ENCODE measurements at places on chromosomes 11 and 22. TPM values are rescaled to one million over a fixed set of nuclear protein-coding genes. Genes with fewer than 3 reads are reported as not detected.

The DNAJB13 gene
- polyA plus RNA-seq = not detected

The CD3E gene
- polyA plus RNA-seq = 0.50 TPM

The KCNJ11 gene
- 18.6 TPM for polyA plus RNA-seq

DNA sequence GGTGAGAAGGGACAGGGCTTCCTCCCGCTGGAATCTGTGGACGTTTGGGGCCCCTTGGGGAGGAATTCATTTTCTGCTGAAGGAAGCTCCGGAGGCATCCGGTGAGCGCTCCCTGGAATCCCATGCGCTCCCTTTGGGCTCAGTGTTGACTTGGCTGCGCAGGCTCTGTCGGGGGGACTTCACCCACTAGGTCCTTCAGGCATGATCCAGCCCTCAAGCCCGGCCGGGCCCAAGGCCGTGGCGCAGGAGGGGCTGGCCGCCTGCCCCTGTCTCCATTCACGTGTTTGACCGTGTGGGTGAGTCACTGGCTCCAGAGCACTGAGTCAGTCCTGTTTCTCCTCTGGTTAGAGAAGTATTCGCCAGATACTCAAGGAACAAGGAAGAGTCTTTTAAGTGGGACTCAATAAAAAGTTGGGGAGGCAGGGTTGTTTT, 1.4 kb downstream of the CTTN start:
- DNase-seq = peak; percentile 92

DNA sequence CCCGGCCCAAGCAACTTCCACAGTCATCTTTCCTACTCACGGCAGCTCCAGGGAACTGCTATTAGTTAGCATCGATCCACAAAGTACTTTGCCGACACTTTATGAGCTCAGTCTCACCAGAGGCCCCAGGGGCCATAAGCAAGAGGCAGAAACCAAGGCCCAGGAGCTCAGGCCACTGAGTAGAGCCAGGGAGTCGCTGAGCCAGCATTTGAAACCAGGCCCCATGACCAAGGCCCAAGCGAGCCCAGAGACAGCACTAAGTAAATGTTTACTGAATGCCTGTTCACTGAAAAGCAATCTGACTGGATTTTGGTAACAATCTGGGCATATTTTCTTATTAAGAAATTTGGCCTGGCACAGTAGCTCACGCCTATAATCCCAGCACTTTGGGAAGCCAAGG, 43.3 kb downstream of the ARRB1 start:
- DNase-seq = peak; percentile 55

- DNase-seq = no peak
Observed at GRCh38 chr11:111871693-111872161, 346 bp upstream of the ALG9 start.

DNA sequence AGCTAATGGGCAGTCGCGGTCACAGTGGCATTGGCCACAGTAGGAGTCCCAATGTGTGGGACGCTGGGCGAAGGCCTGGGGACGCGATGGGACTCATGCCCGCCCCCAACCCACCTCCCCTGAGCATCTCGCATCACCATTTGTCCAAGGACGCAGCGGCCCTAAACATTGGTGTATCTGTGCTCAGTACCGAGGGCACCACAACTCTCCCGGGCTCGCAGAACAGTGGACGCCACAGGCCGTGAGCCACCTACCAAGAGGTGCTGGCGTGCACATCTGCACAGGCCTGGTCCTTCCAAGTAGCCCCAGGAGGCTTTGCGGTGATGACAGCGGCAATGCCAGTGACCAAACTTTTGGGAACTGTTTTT, 27.3 kb downstream of the RRP7A start:
- DNase-seq = no peak
